Muscle of leg (tissue), 16 donors: ENCODE measurements at places on chromosomes 5 and 9. TPM values are rescaled to one million over a fixed set of nuclear protein-coding genes. Genes with fewer than 3 reads are reported as not detected.

DNA sequence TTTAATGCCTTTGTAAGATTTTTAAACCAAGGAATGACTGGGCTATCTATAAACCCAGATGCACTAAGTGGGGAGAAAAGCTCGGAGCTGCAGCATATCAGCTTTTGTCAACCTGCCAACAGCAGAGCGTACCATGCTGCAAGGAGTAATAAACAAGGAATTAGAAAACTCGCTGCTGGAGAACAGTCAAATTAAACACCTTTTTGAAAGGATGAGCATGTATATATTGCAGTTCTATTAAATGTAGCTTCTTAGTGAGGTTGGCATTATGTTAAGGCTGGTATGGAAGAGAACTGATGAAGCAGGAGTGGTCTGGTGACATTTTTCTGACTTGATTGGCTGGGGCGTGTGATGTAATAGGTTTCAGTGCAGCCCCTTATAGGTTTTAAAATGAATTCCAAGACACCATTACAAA lies 74.7 kb downstream of the PIK3R1 start:
- H3K27me3 ChIP-seq, result no peaks in the 10 kb centered on the region
- peak; percentile 61 for DNase-seq
- H3K4me1 ChIP-seq, result peaks cover 16% of the 10 kb centered on the region
- peaks cover 9% of the 10 kb centered on the region for H3K36me3 ChIP-seq
- H3K4me3 ChIP-seq, result peak overlapping the region; percentile 63

GRCh38 chr5:112034421-112034979 lies 277.5 kb upstream of the NREP start:
- H3K36me3 ChIP-seq, result no peaks in the 10 kb centered on the region
- H3K27ac ChIP-seq, result no peak overlapping the region
- no peaks in the 10 kb centered on the region for H3K27me3 ChIP-seq
- H3K4me1 ChIP-seq, result no peaks in the 10 kb centered on the region

DNA sequence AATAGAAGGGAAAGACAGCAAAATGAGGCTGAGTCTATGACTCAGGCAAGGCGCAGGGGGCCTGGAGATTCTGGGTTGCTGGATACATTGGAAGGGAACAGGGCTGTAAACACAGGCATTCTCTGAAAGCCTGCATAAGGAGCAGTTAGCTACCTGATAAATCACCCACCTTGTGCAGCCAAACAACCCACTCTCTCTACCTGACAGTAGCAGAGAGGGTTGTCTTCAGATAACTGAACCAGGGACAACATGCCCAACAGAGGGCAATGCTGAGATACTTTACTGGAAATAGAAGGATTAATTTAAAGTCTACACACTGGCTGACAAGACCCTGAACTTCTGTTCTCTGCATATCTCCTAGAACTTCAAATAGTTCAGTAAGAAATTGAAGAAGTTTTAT lies 161.6 kb downstream of the KCTD16 start:
- H3K4me3 ChIP-seq, result no peak overlapping the region
- H3K4me1 ChIP-seq, result no peaks in the 10 kb centered on the region
- no peaks in the 10 kb centered on the region for H3K36me3 ChIP-seq
- no peak for DNase-seq
- no peaks in the 10 kb centered on the region for H3K27me3 ChIP-seq

DNA sequence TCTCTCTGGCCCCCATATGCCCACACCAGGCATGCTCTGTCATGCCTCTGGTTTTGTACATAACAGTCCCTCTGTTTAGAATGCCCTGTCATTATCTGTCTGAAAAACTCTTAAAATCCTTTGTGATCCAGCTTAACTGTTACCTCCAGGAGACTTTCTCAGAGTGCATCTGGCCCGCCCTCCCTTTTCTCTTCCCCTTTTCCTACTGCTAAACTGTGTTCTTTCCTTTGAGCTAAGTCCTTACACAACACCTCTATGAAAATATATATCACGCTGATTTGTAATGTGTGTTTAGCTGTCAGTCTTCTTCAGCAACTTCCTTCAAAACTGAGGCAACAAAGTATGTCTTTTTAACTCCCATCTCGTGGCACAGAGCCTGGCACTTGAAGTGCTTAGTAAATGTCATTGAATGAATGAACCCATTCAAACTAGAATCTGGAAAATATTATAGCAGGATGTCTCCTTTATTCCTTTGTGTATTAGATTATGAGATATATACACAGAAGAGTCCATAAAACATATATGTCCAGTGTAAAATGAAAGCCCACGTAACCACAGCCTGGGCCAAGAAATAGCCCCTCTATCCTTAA lies 166.2 kb upstream of the KLF9 start:
- no peak for DNase-seq
- peaks cover 3% of the 10 kb centered on the region for H3K4me1 ChIP-seq
- no peak overlapping the region for H3K27ac ChIP-seq
- no peak overlapping the region for H3K4me3 ChIP-seq
- no peaks in the 10 kb centered on the region for H3K36me3 ChIP-seq

- no peak overlapping the region for H3K4me3 ChIP-seq
- H3K27ac ChIP-seq, result no peak overlapping the region
- H3K36me3 ChIP-seq, result no peaks in the 10 kb centered on the region
- H3K4me1 ChIP-seq, result peaks cover 3% of the 10 kb centered on the region
- no peaks in the 10 kb centered on the region for H3K27me3 ChIP-seq
- no peak for DNase-seq
These were observed 5.3 kb upstream of the ERAP2 start for GRCh38 chr5:96871027-96871399.

DNA sequence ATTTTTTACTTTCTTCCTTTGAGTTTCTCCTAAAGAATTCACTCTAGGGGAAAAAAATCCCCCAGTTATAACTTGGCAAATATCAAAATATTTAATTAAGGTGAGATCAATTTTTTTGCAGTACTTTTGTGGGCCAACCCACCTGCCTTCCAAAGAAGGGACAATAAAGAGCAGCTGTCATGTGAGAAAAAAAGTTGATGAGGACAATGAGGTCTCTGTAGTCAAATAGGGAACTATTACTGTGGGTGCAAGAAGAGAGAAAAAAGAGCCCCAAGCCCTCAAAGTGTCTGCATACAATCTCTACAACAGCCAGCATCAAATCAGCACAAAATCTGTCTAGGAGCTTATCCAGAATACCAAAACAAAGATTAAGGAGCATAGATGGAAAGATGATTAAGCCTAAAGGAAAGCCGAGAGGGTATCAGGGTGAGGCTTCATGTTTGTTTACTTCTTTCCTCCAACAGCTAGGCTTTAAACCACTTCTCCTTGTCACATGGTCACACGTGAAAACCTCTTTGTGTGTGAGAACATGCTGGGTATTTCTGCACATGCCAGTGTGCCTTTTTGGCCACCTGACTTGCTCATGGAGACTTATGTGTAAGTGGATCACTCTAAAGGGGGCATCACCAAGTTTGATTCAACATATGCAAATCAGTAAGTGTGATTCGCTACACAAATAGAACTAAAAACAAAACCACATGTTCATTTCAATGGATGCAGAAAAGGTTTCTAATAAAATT lies 19.2 kb upstream of the FYB1 start:
- H3K27me3 ChIP-seq, result no peaks in the 10 kb centered on the region
- H3K27ac ChIP-seq, result no peak overlapping the region
- no peaks in the 10 kb centered on the region for H3K36me3 ChIP-seq
- DNase-seq, result no peak
- H3K4me3 ChIP-seq, result no peak overlapping the region
- no peaks in the 10 kb centered on the region for H3K4me1 ChIP-seq

DNA sequence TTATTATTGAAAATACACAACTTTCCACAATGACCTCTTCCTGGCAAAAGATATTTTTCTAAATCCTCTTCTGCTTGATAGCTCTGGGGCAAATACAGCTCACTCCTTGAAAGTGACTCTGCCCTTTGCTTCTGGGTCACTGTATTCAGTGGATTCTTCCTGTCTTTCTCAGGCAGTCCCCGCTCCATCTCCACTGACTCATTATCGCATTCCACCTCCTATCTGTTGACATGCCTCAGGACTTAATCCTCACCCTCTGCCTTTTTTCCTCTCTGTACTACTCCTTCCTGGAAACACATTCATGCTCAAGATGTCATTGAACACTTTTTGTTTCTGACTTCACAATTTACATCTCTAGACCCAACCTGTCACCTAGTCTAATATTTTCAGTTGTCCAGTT lies 8.4 kb upstream of the RGS7BP start:
- H3K4me1 ChIP-seq, result no peaks in the 10 kb centered on the region
- no peak for DNase-seq
- H3K36me3 ChIP-seq, result no peaks in the 10 kb centered on the region
- no peak overlapping the region for H3K27ac ChIP-seq

GRCh38 chr5:2685651-2686272 lies 65.7 kb downstream of the IRX2 start:
- H3K27ac ChIP-seq, result no peak overlapping the region
- no peaks in the 10 kb centered on the region for H3K4me1 ChIP-seq
- DNase-seq, result peak; percentile 16
- peaks cover 4% of the 10 kb centered on the region for H3K27me3 ChIP-seq
- H3K4me3 ChIP-seq, result no peak overlapping the region

DNA sequence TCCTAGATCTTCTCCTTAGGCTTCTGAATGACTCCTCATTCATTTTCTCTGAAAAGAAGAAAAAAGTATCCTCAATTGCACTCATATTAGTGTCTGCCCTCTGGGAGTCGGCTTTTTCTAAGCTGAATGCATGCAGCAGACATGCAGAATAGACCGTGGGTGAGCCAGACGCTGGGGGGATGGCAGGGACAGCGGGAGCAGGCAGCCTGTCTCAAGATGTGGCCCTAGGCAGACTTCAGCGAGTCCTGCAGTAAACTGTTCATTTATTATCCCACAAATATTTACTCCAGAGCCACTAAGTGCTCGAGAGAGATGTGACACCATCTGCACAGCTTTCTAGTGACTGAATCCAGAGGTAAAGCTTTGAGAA lies 164.9 kb upstream of the RAI14 start:
- no peak for DNase-seq
- H3K36me3 ChIP-seq, result no peaks in the 10 kb centered on the region
- peaks cover 3% of the 10 kb centered on the region for H3K4me1 ChIP-seq
- H3K4me3 ChIP-seq, result no peak overlapping the region

- DNase-seq, result no peak
- no peaks in the 10 kb centered on the region for H3K27me3 ChIP-seq
- no peaks in the 10 kb centered on the region for H3K36me3 ChIP-seq
- no peak overlapping the region for H3K27ac ChIP-seq
These were observed 186.6 kb downstream of the CRB2 start for GRCh38 chr9:123542435-123543225.

DNA sequence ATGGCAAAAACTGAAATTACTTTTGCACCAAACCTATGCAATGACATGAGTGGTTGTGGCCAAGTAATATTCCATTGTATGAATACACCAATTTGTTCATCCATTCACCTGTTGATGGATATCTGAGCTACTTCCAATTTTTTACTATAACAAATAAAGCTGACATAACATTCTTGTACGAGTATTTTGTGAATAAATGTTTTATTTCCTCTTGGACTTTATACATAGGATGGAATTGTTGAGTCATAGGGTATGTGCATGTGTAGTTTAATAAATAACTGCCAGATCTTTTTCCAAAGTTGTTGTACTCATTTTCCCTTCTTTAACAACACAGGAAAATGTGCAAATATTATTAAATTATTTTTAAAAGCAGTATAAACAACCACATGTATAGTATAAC lies 146.1 kb upstream of the ZNF462 start:
- no peak overlapping the region for H3K4me3 ChIP-seq
- DNase-seq, result peak; percentile 34
- no peaks in the 10 kb centered on the region for H3K27me3 ChIP-seq
- H3K27ac ChIP-seq, result no peak overlapping the region

GRCh38 chr5:37931541-37931940 lies 91.7 kb upstream of the GDNF start:
- H3K4me1 ChIP-seq, result no peaks in the 10 kb centered on the region
- no peaks in the 10 kb centered on the region for H3K27me3 ChIP-seq
- H3K36me3 ChIP-seq, result no peaks in the 10 kb centered on the region
- H3K27ac ChIP-seq, result no peak overlapping the region
- H3K4me3 ChIP-seq, result no peak overlapping the region

Gene SPAG8
- total RNA-seq, result 1.5 TPM

Gene TCERG1
- 46.8 TPM for total RNA-seq

Gene ZMYND19
- total RNA-seq, result 18.6 TPM

Gene PCDH12
- 19.8 TPM for total RNA-seq

Gene ADAMTSL1
- total RNA-seq, result 25.0 TPM

Gene AJM1
- 1.2 TPM for total RNA-seq

Gene MLLT3
- 74.8 TPM for total RNA-seq

Gene FNIP1
- total RNA-seq, result 26.5 TPM

Gene GPR151
- not detected for total RNA-seq

Gene CCL28
- 0.22 TPM for total RNA-seq

Gene P4HA2
- total RNA-seq, result 56.1 TPM

Gene C5orf15
- total RNA-seq, result 50.5 TPM

Gene ACTBL2
- not detected for total RNA-seq

Gene LCN1
- not detected for total RNA-seq

Gene PCDHB15
- total RNA-seq, result 4.3 TPM
